AG20443 (cell line): ENCODE measurements at places on chromosomes 16 and 17.

DNA sequence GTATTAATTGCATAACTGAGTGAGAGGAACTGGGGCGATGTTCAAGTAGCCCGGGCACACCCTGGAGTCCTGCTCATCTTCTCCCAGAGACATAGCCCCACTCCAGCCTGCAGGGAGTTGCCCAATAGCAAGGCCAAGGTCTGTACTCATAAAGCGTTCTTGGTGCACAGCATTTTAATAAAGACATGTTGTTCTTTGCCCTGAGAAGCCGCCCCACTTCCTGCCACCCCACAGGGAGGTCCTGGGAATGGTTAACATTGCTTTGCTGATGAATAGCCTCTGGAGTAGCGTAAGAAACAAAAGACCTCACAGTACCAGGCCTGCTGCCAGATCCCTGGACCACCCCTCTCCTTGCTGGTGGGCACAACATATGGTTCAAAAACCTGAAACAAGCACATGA, 21.6 kb upstream of the CDH1 start:
- DNase-seq: no peak

GRCh38 chr17:3027786-3028532, 35.4 kb downstream of the OR1D5 start:
- DNase-seq: no peak

GRCh38 chr17:6752068-6752909, 3.6 kb upstream of the XAF1 start:
- peak; percentile 96 for DNase-seq

GRCh38 chr16:84455031-84455430, 49.4 kb downstream of the MEAK7 start:
- no peak for DNase-seq

GRCh38 chr16:77759821-77760220, 28.5 kb upstream of the VAT1L start:
- no peak for DNase-seq

GRCh38 chr17:77767148-77767547, 191.4 kb upstream of the TNRC6C start:
- DNase-seq: no peak

DNA sequence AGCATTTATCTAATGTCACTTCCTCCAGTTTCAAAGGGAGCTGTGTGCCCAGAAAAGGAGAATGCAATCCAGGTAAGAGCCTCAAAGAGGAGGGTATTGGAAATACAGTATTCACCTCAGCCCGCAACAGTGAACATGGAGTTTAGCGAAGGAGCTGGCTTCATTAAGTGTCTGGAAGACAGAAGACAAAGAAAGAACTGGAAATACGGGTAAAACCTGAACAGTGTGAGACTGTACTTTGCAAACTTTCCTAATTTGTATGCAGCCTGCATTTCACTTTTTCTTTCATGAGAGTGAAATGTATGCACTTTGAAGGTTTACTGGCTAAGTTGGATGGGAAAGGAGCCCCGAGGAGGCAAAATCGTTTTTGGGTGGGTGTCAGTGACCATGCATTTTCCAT, 478.4 kb downstream of the HS3ST3B1 start:
- no peak for DNase-seq
